ENCODE measurements at places on chromosomes 2 and 18.

DNA sequence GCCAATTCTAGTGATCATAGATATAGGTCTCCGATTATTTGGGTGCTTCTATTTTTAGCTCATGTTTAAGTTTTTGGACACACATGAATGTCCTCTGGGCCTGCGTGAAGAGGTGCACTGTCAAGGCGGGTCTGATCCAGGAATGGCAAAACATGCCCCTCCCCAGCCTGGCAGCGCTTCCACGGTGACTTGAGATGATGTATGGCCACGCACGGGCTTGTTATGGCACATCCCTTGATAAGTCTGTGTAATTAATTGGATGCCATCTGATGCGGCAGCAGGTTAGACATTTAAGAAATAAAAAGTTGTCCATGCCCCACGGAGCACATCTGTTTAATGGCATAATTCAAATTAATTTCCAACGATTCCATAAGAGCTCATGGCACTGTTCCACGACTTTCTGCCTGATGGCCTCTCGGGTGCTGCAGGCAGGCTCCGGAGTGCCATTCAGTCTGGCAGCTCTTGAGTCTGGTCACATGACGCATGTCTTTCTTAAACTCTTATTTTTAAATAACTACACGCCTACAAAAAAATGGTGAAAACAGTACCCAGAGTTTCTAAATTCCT, 151.4 kb downstream of the ACKR3 start:
- no peak for DNase-seq

DNA sequence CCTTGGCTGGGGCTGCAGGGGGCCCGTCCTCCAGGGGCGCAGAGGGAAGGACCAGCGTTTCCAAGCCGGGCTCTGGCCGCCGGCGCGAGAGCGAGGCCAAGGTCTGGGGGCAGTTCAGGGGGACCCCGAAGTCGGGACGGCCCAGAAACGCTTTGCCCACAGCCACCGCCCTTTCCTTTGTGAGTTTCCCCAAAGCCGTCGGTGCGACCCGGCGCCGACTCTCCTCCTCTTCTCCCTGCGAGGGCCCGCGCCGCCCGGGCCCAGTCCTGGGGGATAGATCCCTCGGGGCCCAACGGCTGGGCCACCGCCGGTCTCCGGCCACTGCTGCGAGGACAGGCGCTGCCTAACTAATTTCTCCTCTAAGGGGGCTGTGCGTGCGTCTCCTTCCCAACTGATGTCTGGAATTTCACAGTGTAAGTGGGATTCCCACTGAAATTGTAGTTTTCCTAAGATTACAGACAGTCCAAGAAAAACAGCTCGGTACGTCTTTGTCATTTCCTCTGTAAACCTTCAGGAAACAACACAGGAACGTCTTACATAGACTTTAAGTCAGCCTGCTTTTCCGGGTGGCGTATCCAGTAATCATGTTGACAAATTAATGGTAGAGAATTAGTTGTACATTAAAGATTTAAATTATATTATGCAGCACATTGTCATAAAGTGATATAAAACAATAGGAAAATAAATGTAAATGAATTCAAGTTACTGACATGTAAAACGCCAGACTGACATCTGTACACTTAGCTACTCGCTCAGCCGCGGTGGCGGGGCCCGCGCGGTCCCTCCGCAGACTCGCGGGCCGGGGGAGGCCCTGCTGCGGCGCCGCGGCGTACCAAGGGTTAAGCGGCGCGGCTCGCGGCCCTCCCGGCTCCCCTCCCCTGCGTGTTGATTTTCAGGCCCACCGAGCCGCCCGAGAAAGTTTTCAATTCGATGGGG, 139.4 kb upstream of the SIX3 start:
- no peak for DNase-seq

DNA sequence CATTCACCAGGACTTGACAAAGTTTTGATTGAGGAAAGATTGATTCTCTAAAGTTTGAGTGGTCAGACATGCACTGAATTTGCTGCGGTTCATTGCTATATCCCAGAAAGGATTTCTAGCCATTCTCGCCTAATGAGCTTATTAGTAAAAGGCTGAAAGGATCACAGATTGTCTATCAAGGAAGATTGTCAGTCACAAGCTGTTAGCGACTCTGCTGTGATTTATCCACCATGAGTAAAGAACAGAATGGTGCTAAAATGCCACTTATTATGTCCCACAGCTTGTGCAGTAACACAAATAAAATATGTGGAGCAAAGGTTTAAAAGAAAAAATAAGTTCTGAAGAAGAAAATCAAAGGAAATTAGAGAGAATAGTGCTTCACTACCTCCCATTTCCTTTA, 701.2 kb upstream of the CDH7 start:
- DNase-seq = no peak

DNA sequence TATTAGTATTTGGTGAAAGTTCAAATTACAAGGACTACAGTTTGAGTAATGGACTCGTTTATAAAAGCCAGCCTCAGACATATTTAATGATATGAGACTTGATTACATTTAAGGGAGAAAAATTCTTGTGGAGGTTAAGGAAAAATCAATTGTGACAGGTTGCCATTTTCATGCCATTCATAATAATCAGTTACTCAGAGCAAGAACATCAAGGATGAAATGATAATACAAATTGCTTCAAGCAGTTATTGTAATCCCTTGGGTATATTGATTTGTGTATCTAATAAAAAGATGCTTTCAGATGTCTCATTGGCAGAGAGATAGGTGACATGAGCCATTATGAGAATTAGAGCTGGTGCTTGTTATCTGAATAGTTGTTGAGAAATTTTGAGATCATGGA, 153.6 kb downstream of the ATP9B start:
- no peak for DNase-seq

- DNase-seq = no peak
Observed at GRCh38 chr2:212539072-212539880, 674 bp upstream of the ERBB4 start.

GRCh38 chr18:48835745-48836170, 115.0 kb downstream of the SMAD7 start:
- no peak for DNase-seq

DNA sequence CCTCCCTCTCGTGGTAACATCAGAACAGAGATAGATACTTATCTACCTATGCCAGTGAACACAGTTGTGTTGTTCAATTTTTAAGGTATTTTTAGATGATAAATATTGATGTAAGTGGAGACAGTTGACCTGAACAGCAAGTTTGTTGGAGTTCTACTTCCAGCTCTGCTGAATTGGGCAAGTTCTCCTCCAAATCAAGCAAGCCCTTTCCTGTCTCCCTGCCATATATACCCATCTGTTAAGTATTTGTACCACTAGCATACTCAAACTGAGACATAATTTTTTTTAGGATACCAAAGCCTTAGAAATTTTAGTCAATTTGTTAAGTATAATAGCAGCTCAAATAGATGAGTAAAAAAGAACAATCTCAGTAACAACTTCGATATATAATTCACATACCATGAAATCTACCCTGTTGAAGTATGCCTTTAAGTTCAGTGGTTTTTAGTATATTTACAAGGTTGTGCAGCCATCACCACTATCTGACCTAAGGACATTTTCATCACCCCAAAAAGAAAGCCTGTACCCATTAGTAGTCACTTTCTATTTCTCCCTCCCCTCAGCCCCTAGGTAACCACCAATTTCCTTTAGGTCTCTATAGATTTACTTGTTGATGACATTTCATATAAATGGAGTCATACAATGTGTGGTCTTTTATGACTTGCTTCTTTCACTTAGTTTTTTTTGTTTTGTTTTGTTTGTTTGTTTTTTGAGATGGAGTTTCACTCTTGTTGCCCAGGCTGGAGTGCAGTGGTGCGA, 61.8 kb downstream of the COX7A2L start:
- no peak for DNase-seq

GRCh38 chr18:11981192-11981542, at the start of gene IMPA2:
TSS of gene IMPA2 (plus strand) at chr18:11981507. CDS start at chr18:11981670, 163 bp downstream.
- DNase-seq = no peak

GRCh38 chr2:187962538-187962937, 329.1 kb upstream of the GULP1 start:
- DNase-seq = no peak

DNA sequence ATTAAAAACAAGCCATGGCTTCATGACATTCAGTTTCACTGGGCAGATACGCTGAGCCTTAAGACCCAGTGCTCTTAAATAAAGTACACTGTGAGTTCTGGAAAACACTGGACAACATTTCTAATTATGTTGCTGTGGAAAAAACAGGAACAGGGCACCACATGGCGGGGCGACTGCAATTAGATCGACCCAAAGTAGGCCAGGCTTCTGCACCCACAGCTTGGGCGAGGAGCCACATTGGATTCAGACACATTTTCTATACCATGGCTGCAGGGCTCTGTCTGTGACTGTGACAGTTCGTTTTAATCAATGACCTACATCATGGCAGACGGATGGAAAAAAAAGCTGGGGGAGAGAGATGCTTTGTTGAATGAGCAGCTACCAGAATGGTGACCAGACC, 227.2 kb upstream of the HS6ST1 start:
- DNase-seq = no peak

GRCh38 chr2:229947544-229947943, 25.2 kb downstream of the FBXO36 start:
- DNase-seq = no peak

DNA sequence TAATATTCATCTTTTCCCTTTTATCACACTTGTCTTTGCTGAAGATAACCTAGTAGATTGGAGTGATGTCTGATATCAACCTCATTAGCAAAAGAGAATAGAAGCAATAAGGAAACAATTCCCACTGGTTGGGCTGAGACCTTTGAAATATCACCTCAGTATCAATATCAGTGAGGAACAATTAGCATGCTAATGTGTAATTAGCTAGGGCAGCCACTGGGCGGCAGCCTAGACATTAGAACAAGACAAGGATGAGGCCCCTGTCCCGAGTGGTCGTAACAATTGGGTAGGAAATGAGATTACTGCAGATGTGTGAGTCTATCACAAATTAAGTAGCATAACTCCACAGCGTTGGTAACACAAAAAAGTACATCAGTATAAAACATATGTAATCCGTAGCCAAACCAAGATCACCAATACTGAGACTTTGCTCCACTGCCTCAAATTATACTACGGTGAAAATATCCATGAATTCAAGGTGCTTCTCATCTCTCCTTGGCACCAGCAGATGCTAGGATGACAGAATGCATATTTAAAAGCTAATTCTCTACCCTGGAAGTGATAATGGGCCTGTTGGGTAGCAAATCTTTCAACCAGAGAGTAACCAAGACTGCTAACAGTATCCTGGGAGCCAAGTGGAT, 99.1 kb downstream of the ALPK2 start:
- DNase-seq = peak; percentile 40

- DNase-seq = no peak
Observed at GRCh38 chr2:71299507-71299906, 32.1 kb upstream of the ZNF638 start.

GRCh38 chr2:30367232-30368070, 79.6 kb upstream of the LCLAT1 start:
- DNase-seq = no peak

DNA sequence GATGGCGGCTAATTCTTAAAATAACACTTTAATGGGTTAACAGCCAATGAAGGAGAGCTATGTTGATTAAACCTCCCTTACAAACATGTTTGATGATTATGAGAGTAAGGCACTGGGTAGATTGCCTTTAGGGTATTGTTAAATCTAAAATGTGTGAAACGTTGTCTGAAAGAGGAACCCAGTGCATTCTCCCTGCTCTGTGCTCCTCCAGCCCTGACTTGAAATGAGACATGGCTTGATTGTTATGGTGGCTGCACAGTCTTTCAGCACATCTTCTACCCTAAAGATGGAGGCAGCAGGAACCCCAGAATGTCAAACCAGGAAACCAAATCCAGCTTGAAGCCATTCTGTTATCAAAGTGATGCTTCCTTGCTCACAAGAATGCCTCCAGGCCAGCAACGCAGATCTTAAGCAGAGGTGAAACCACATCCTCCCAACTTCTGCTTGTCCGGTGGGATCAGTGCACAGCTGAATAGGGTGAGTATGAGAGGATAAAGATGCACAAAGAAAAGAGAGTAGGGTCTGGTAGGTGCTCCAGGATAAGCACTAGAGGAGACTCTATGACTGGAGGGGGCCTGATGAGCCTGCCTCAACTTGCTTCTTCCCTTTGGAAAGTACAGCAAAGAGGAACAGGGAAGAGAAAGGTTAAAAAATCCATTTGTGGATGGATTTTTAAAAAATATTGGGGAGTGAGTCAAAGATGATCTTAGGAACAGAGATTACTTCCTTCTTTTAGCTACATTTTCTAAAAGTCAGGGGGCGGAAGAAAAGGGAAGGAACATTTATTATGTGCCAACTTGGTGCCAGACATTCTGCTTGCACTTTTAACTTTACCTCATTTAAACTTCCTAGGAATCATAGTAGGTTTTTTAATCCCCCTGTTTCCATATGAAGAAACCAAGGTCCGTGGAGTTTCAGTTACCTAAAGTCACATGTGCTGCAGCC, 523.0 kb downstream of the TXNL1 start:
- no peak for DNase-seq

- no peak for DNase-seq
Observed at GRCh38 chr2:129285012-129285411, 694.5 kb upstream of the RAB6C start.

DNA sequence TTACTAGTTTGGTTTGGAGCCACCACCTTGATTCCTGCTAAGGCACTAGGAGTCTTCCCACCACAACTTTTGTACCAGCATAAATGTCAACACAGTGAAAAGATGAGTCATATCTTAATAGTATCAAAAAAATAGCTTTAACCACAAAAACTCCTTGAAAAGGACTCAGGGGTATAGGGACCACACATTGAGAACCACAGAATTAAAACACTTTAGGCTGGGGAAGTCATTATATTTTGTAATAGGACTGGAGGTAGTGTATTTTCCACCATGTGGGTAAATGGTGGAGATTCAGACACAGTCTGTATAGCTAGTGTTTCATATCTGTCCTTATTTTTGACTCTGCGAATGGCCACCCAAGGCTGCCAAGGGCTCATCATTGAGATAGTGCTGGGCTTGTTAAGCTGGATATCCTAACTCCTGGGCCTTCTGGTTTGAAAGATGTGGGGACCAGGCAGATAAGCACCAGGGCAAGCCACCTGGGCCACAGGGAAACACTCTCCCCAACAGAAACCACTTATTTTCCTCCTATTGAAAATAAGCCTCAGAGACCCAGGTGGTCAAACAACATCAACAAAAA, 19.1 kb upstream of the FHL2 start:
- no peak for DNase-seq

GRCh38 chr18:48772457-48772856, 178.3 kb downstream of the SMAD7 start:
- DNase-seq = no peak

GRCh38 chr18:63099848-63100629, 219.5 kb downstream of the BCL2 start:
- DNase-seq = no peak

DNA sequence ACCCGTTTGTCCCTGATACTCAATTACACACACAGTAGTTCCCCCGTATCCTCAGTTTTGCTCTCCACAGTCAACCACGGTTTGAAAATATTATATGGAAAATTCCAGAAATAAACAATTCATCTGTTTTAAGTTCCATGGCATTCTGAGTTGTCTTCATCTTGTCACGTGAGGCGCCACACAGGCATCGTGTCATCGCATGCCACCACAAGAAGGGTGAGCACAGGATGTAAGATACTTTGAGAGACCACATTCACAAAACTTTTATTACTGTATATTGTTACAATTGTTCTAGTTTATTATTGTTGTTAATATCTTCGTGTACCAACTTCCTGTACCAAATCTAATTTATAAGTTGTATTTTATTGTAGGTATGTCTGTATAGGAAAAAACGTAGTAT, 17.7 kb downstream of the ADNP2 start:
- no peak for DNase-seq
